HT1080 (cell line): ENCODE measurements at places on chromosomes 16 and 17.

- peak; percentile 32 for DNase-seq
Measured at GRCh38 chr17:68542698-68543463, 30.7 kb downstream of the PRKAR1A start.

DNA sequence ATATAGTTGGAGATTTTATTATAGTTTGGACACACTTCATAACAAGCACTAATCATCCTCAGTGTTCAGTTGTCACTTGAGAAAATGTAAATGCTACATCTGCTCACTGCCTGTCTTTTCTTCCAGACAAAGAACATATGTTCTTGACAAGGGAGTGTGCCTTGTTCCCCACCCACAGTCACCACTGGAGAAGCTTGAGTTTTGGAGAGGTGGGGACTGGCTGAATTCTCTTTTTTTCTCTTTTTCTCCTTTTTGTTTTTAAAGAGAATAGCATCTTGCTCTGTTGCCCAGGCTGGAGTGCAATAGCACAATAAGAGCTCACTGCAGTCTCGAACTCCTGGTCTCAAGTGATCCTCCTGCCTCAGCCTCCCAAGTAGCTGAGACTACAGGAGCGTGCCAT lies 15.5 kb downstream of the RPRML start:
- DNase-seq: no peak

DNA sequence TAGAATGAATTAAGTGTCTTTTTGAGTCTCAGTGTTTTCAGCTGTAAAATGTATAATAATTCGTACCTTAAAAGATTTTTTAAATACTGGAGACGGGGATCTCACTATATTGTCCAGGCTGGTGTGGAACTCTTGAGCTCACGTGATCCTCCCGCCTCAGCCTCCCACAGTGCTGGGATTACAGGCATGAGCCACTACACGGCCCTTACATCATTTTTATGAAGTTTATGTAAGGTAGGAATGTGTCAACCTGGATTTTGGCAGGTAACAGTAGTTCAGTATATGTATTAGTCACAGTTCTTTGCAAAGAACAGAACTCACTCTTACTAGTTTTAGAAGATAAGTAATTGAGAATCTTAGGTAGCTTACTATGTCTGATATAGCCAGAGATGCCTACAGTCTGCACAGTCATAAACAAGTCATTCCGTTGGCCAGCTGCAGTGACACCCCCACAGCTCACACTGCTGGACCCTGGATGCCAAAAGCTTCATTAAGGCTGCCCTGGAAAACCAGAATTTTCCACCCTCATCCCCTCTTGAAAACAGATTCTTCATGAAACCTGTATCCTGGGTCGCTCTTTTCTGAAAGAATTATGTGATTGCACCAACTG lies 583 bp upstream of the COX6A2 start:
- no peak for DNase-seq

GRCh38 chr17:79749156-79749815 lies 18.5 kb downstream of the ENPP7 start:
- DNase-seq: peak; percentile 44

- peak; percentile 28 for DNase-seq
Measured at GRCh38 chr16:2428051-2428783, 1.0 kb upstream of the CCNF start.
